Mammary microvascular endothelial cell (primary cell): ENCODE measurements at places on chromosomes 4 and X. TPM values are rescaled to one million over a fixed set of nuclear protein-coding genes. Genes with fewer than 3 reads are reported as not detected.

POU4F2 gene
- not detected in 2 replicates for total RNA-seq

SMC1A gene
- total RNA-seq, result 50.8 and 57.7 TPM in 2 replicates

GAGE12F gene
- not detected in 2 replicates for total RNA-seq

FAM13A gene
- total RNA-seq, result 2.3 TPM in 2 replicates

SLC6A14 gene
- total RNA-seq, result not detected in 2 replicates

BMPR1B gene
- not detected in 2 replicates for total RNA-seq

ASMT gene
- total RNA-seq, result not detected in 2 replicates

PNMA5 gene
- total RNA-seq, result not detected in 2 replicates

NOX1 gene
- not detected in 2 replicates for total RNA-seq

CYP4V2 gene
- 4.3 and 4.5 TPM in 2 replicates for total RNA-seq

SLC10A6 gene
- 0.13 and 0.59 TPM in 2 replicates for total RNA-seq

CDKL2 gene
- total RNA-seq, result 0.15 TPM in 1 of 2 replicates, not detected in the other
